Stimulated activated CD8-positive, alpha-beta memory T cell treated with anti-CD3 and anti-CD28 coated beads, Interleukin-15, amount 100 ng/mL, for 24 hours (primary cell): ENCODE measurements at places on chromosomes 2 and 18.

GRCh38 chr2:167406558-167406957, 518.3 kb downstream of the XIRP2 start:
- no peak for DNase-seq

GRCh38 chr2:16680304-16680703, 14.7 kb upstream of the CYRIA start:
- DNase-seq = no peak

GRCh38 chr2:176774766-176775451, 437.7 kb upstream of the HNRNPA3 start:
- no peak for DNase-seq

DNA sequence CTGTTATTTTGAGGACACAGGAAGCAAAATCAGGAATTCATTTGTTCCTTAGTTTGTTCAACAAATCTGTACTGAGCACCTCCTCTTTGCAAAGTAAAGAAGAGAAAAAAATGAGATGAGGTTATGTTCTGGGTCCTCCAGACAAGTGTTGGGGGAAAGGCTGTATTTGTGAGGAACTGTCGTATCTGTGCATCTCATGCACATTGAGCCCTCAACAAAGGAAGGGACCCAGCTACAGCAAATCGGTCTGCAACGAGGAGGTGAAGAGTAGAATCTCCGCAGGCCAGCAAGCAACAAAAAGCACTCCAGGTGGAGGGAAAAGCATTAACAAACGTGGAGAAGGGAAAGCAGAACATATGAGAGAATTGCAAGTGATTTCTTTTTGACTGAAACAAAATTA, 143.0 kb upstream of the CYP1B1 start:
- DNase-seq = no peak

DNA sequence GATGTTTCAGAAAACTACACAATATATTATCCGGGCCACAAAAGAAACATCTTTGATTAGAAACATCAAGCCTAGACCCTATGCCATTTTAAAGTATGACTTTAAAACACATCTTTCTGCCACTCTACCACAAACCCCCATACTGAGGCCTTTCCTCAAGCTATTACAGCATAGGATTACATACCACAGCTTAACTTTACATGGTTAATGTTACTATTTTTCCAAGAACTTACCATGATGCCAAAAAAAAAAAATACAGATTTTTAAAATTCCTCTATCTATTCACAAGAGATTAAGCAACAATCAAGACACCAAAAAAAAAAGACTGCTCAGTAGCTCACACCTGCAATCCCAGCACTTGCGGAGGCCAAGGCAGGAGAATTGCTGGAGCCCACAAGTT, 9.0 kb downstream of the NCKAP1 start:
- DNase-seq = no peak

DNA sequence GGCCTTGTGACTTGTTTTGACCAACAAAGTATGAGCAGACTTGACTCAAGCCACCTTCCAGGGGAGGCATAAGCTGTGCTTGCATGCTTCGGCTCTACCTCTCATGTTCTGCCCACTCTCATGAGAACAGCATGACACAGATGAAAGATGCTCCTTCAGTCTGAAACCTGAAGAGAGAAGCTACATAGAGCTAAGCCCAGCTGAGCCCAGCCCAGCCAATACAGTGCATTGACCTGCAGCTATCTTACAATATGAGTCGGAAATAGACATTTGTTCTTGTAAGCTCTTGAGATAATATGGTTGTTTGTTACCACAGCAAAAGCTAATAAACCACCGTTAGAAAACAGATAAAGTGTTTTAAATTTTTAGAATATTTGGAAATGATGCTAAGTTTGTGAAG, 426.7 kb upstream of the PKDCC start:
- DNase-seq = no peak

GRCh38 chr2:187310701-187311100, 137.4 kb downstream of the CALCRL start:
- DNase-seq = no peak

GRCh38 chr18:57544936-57545660, 41.4 kb downstream of the FECH start:
- no peak for DNase-seq

DNA sequence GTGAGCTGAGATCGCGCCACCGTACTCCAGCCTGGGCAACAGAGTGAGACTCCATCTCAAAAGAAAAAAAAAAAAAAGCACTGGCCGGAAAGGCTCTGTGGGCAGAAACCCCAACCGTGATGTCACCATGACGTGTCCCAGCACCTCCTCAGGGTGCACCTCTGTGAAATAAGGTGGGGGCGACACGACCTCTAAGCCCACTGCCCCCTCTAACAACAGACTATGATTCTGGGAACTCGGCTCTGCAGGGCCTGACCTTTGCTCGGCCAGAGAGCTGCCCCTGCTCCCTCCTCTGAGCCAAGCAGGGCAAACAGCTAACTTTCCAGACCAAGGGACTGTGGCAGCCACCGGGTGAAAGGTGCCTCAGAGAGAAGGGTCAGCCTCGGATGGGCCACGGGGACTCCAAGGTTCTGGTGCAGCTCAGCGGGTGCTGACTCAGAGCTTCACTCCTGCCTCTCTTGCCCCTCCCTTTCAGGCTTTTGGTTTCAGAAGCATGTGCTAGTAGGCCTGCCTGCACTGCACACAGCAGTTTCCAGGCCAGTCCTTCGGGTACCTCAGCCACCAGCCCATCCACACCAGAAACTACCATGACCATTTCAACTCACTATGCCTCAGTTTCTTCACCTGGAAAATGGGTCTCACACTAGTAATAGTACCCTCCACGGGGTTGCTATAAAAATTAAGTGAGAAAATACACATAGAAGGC, 8.0 kb downstream of the TMBIM1 start:
- DNase-seq = no peak

GRCh38 chr2:10781746-10782145, 30.8 kb downstream of the PDIA6 start:
- no peak for DNase-seq

- no peak for DNase-seq
Measured at GRCh38 chr2:102258386-102259074, 52.8 kb upstream of the IL1RL1 start.

DNA sequence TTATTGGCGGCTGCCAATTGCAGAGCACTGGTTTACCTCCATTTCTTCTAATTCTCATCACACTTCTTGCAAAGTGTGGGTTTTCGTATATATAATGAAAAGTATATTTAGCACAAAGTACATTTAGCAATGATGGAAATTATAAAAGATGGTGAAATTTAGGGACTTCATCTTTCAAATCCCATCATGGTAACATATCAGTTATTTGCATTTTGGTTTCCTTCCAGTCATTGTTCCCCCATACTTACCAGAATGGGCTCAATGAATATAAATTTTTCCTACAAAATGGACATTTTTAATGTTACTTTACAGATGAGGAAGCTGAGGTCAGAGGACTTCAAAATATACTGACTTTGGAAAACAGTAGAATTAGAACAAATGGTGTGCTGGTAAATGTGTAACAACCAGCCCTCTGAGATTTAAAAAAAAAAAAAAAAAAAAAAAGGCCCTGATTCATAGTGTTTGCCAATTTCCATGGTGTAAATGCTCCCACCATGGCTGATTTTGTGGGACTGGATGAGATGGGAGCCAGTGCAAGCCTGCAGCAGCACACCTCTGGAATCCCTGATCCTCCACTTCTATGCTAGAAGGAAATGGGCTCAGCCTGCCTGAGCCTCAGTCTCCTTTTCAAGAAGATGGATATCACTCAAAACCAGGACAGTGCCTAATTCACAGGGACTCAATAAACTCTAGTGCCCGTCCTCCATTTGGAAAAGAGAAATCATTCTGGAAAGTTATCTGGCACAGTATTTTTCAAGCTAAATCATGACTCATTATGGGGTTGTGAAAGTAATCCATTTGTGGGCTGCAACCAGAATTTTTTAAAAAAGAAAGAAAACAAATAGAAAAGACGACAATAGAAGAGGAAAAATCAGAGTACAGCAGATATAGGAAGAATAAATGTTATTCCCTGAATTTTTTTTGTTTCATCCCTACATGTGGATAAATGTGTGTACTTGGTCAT, 34.0 kb downstream of the LBH start:
- no peak for DNase-seq

DNA sequence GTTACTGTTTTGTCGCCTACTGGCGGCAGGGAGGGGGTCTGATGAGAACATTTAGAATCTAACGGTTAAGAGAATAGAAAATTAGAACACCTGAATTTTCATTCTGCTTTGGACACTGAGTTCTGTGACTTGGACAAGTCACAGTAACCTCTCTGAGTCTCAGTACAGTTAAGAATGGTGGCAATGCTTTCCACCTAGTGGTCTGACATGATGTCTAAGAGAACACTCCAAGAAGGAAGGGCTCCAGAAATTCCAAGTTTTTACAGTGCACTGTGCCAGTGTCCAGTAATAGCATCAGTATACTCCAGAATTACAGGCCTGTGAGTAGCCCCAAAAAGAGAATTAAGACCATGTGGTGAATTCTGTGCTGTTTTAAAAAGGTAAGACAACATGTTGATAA, 174.1 kb upstream of the ZFP36L2 start:
- no peak for DNase-seq

GRCh38 chr2:54176577-54176976, 61.2 kb downstream of the ACYP2 start:
- no peak for DNase-seq

GRCh38 chr2:68390586-68390985, 25.5 kb downstream of the PLEK start:
- no peak for DNase-seq

GRCh38 chr2:100812116-100812515, 7.8 kb upstream of the NPAS2 start:
- no peak for DNase-seq

- no peak for DNase-seq
Measured at GRCh38 chr2:157627594-157628476, 829 bp downstream of the ACVR1C start.

GRCh38 chr2:172465417-172466334, 38.3 kb downstream of the ITGA6 start:
- no peak for DNase-seq

GRCh38 chr2:36528274-36528673, 69.7 kb downstream of the FEZ2 start:
- no peak for DNase-seq
